ENCODE measurements at places on chromosomes 7 and 10. TPM values are rescaled to one million over a fixed set of nuclear protein-coding genes. Genes with fewer than 3 reads are reported as not detected.
A peak's percentile ranks its signal among the peaks of the same experiment; 100 is the strongest.

GRCh38 chr10:88174391-88174790 lies 311.0 kb downstream of the PTEN start:
- DNase-seq: no peak

DNA sequence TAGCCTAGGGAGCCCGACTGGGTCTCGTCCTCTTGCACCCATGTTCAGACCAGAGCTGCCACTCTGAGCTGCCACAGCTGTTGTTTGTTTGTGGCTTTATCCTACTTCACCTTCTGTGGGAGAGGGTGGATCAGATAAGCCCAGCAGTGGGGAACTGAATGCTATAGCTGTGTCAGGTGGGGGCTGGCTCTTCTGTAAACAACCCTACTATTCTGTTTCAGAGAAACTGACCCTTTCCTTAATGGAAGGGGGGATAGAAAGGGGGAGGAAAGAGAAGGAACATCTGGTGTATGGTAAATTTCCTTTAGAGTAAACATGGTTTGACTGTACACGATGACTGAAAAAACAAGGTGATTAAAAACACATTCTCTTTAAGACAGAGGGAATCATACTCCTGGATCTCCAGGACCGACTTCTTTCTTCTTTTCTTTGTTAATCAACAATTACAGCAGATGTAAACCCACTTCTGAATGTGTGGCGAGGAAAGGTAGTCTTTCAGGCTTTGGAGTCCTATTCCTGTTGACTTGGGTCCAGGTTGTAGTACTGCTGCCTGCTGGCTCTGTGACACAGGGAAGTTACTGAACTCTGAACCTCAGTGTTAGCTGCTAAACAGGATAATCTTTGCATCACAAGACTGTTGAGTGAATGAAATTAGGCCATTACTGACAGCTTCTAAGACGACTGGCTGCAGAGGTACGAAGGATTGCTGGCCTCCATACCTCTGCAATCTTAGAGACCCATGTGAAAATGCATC lies 6.0 kb downstream of the PRXL2A start:
- DNase-seq: no peak

- no peak for DNase-seq
These were observed 951.6 kb downstream of the CCSER2 start for GRCh38 chr10:85280014-85280413.

- no peak for DNase-seq
These were observed 75.7 kb upstream of the NANOS1 start for GRCh38 chr10:118953598-118954393.

DNA sequence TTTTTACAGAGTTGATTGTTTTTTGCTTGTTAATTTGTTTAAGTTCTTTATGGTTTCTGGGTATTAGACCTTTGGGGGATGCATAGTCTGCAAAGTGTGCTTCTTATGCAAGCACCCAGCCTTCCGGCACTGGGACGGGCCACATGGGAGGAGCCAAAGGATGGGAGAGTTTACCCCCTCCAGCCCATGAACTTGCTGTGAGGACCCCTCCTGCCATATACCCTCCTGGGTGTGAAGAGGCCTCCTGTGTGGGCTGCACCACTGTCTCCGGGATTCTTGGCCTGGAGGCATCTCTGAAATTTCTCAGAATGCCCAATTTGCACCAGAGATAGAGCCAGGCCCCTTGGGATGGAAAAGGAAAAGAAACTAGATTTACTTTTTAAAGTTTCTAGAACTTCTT lies 150.7 kb downstream of the MGMT start:
- DNase-seq: no peak

- no peak for DNase-seq
These were observed 8.0 kb upstream of the SERPINE1 start for GRCh38 chr7:101118856-101119255.

DNA sequence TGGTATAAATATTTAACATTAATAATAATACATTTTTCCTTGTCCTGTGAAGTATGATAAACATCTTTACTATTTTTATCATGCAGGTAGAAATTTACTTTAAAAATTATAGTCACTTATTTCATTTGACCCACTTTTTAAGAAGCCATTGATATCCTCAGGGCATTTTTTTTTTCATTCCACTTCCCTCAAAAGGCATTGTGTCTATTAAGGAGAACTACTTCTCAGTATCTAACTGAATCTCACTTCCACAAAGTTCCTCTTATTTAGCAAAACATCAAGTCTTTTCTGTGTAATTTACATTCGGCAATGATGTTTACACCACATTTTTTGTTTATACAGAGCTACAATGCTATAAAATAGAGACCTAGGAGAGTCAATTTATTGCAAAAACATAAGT lies 388.2 kb upstream of the AKR1E2 start:
- DNase-seq: no peak

- DNase-seq: no peak
These were observed 2.5 kb upstream of the BRI3 start for GRCh38 chr7:98278936-98279335.

GRCh38 chr7:27220440-27220955 lies 20.6 kb upstream of the HOXA13 start:
- DNase-seq: no peak

DNA sequence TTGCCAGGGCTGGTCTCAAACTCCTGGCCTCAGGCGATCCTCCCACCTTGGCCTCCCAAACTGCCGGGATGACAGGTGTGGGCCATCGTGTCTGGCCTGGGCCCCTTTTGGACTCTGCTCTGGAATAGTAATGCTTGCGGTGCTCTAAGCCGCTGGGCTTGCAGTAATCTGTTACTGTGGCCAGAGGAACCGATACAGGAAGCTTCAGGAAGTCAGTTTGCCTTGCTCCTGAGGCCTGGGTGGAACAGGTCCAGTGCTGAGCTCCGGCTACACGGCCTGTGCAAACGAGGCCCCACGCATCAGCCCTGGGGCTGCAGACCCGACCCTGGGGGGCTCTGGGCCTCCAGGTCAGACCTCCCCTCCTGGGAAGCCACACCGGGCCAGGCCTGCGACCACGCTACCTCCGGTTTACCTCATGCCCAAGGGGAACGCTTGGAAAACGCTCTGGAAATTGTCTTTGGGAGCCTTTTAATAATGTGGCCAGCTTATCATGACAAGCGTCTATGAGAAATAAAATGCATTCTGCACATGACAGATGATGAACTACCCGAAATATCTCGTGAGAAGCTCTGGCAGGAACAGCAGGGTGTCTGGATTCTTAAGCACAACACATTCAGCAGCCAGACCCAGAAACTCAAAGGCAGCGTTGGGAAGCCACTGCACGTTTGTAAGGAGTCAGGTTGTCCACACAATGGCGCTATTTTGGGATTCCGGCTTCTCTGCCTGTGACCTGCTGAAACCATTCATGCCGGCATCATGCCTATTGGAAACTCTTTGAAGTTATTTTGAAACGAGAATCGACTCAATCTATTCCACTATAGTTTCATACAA lies 10.1 kb upstream of the ADAP1 start:
- DNase-seq: peak; percentile 63

The CNPY1 gene
- not detected for total RNA-seq

The CYP3A4 gene
- total RNA-seq: 0.18 TPM

- DNase-seq: no peak
These were observed 96.8 kb upstream of the PHYHIPL start for GRCh38 chr10:59079386-59080226.

The ZNF425 gene
- total RNA-seq: 0.77 TPM

The BLVRA gene
- total RNA-seq: 53.2 TPM

The FGL2 gene
- total RNA-seq: 14.0 TPM

- no peak for DNase-seq
These were observed 70.8 kb downstream of the EEPD1 start for GRCh38 chr7:36223851-36224250.

DNA sequence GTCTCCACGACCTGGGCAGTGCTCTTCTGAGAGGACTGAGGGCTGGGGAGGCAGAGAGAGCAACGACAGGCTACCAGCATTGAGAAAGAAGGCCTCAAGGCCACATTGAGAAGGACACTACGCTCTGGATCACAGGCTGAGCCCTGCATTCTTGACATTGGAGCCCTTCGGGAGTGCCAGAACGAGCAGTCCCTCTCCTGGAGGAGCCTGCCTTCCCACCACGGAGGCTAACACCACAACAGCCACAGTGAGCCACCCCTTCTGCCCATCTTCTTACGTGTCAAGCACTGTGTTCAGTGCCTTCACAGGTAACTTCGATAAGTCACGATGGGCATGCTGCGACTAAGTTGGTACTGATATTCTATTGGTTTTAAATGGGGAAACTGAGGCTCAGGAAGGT lies 267.8 kb downstream of the RPS24 start:
- DNase-seq: peak; percentile 5

DNA sequence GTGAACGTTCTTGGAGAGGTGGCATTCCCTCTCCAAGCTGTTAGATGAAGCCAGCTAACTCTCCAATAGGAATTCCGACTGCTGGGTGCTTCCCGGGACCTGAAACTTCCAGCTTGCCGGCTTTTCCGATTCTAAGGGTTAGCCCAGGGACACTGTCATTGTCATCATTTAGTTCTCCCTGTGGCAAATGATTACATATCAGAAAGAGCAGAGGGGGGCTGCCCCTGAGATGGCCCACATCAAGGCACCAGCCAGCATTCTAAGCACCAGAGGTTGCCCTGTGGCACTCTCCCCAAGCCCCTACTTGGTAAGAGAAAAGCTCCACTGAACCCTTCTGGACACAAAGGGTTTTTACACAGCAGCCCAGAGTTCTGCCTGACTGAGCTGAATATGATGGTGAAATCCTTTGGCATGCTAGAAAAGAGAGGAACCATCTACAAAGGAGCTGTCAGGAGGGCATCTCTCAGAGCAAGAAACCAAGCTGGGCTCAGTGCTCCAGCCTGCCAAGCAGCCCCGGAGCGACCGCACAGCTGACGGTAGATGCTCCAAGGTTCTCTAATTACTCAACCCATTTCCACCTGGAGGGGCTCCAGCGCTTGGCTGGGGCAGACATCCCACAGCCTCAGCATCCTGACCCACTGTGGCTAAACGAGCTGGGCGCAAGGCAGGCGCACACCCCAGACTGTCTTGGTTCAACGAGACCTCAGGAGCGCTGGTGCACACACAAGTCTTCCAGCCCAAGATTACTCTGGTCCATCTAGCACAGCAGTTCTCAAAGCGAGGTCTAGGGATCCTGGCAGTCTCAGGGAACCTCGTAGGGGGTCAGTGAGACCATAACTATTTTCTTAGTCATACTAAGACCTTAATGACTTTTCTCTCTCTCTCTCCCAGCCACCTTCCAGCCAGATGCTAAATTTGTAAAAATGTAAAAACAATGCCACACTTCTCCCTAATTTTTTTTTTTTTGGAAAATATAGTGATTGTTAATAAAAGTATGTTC lies 160.5 kb downstream of the GFRA1 start:
- DNase-seq: no peak

The SRGN gene
- 147 TPM for total RNA-seq

The ZPBP gene
- not detected for total RNA-seq

The H2BK1 gene
- total RNA-seq: not detected

- no peak for DNase-seq
These were observed 34.3 kb downstream of the R3HCC1L start for GRCh38 chr10:98168766-98169165.

The SH2D4B gene
- total RNA-seq: 1.4 TPM

The HOXA10 gene
- 50.5 TPM for total RNA-seq

DNA sequence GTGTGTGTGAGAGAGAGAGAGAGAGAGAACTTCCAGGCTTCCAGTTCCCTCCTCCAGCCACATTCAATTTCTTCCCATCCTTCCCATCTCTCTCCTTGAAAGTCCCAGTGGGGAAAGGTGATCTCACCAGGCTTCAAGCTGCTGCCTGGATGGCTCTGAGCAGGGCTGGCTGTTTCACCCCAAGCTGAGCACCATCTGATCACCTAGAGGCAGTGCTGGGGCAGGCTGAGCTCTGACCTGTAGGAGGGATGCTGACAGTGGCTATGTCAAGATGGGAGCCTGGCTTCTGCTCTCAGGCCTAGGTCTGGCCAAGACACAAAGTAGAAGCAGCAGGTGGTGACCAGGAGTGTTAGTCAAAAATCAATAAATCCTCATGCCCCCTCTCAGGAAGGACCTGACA lies 370.8 kb downstream of the PLXNA4 start:
- no peak for DNase-seq

Data from uterus (tissue), 4 donors.